Endodermal cell (in vitro differentiated cells): ENCODE measurements at places on chromosomes 16 and 17.

DNA sequence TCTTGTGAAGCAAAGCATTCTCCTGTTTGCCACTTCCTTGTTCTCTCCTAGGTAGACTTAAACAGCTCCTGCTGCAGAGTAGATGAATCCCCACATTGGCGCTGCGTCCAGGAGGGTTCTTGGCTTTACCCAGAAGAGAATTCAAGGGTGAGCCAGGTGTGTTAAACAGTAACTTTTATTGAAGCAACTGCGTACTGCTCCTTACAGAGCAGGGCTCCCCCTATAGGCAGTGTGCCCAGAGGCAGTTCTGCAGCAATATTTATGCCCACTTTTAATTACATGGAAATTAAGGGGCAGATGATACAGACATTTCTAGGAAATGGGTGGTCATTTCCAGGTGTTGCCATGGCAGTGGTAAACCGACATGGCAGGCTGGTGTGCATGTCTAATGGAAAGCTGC lies 987.6 kb upstream of the RBFOX1 start:
- H3K27ac ChIP-seq = no peak overlapping the region
- H3K4me3 ChIP-seq = no peak overlapping the region
- no peak for DNase-seq
- H3K4me1 ChIP-seq = peaks cover 8% of the 10 kb centered on the region
- H3K27me3 ChIP-seq = no peaks in the 10 kb centered on the region
- H3K36me3 ChIP-seq = no peaks in the 10 kb centered on the region

DNA sequence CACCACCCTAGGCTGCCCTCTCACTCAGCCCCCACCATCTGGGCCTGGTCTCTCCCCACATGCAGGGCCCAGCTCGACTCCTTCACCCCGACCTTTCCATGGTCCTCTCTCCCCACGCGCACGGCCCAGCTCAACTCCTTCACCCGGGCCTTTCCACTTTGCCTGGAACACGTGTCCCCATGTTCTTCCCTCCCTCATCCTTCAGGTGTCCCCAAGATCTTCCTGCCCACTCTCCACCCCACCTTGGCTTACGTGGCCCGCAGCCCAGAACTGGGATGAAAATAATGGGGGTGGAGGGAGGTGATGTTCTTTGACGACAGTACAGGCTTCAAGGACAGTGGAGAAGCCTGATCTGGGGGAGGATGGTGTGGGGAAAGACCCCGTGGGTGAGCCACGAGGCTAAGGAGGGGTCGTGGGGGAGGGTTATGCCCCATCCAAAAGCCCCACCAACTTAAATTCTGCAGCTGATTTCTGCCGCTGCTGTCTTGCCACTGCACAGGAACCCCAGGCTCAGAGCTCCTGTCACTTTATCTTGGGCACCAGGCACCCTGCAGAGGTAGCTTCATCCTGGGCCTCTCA lies 9.9 kb upstream of the MEAK7 start:
- no peaks in the 10 kb centered on the region for H3K27me3 ChIP-seq
- H3K4me1 ChIP-seq = peaks cover 3% of the 10 kb centered on the region
- H3K36me3 ChIP-seq = no peaks in the 10 kb centered on the region
- H3K4me3 ChIP-seq = no peak overlapping the region
- H3K27ac ChIP-seq = no peak overlapping the region
- no peak for DNase-seq

- H3K4me1 ChIP-seq = peaks cover 4% of the 10 kb centered on the region
- no peak overlapping the region for H3K4me3 ChIP-seq
- no peak overlapping the region for H3K27ac ChIP-seq
Measured at GRCh38 chr16:67265834-67266233, 13.5 kb upstream of the PLEKHG4 start.

- H3K36me3 ChIP-seq = peaks cover 78% of the 10 kb centered on the region
- no peak overlapping the region for H3K27ac ChIP-seq
- H3K4me1 ChIP-seq = peaks cover 3% of the 10 kb centered on the region
- no peaks in the 10 kb centered on the region for H3K27me3 ChIP-seq
Measured at GRCh38 chr17:44212507-44213402, 6.7 kb downstream of the UBTF start.

- H3K27me3 ChIP-seq = no peaks in the 10 kb centered on the region
- H3K4me3 ChIP-seq = no peak overlapping the region
- H3K27ac ChIP-seq = no peak overlapping the region
- no peak for DNase-seq
- peaks cover 87% of the 10 kb centered on the region for H3K36me3 ChIP-seq
Measured at GRCh38 chr16:3789375-3790099, 72.2 kb upstream of the TRAP1 start.
